ENCODE measurements at places on chromosomes 2 and 18. TPM values are rescaled to one million over a fixed set of nuclear protein-coding genes. Genes with fewer than 3 reads are reported as not detected.

REG3A gene
- not detected for total RNA-seq

AGXT gene
- not detected for total RNA-seq

GKN2 gene
- not detected for total RNA-seq

SERPINB5 gene
- 636 TPM for total RNA-seq

FBXO15 gene
- not detected for total RNA-seq

SLC11A1 gene
- total RNA-seq, result 2.9 TPM

MEP1B gene
- total RNA-seq, result not detected

PRKAG3 gene
- total RNA-seq, result not detected

ARHGAP28 gene
- total RNA-seq, result 2.5 TPM

RBBP8 gene
- total RNA-seq, result 41.0 TPM

COBLL1 gene
- 36.2 TPM for total RNA-seq

LYG2 gene
- not detected for total RNA-seq

Data from suprapubic skin (tissue), 4 donors.